CD4-positive, alpha-beta T cell (primary cell): ENCODE measurements at places on chromosomes 1 and 21. TPM values are rescaled to one million over a fixed set of nuclear protein-coding genes. Genes with fewer than 3 reads are reported as not detected.
A peak's percentile ranks its signal among the peaks of the same experiment; 100 is the strongest.

FCRL2 gene
- total RNA-seq = 0.11 TPM

- H3K27ac ChIP-seq = no peak overlapping the region
- no peaks in the 10 kb centered on the region for H3K4me1 ChIP-seq
- H3K27me3 ChIP-seq = no peaks in the 10 kb centered on the region
- no peak overlapping the region for H3K4me3 ChIP-seq
- no peak for DNase-seq
These were observed 943.6 kb downstream of the KCNT2 start for GRCh38 chr1:195664628-195665027.

GRCh38 chr21:41597811-41598231, 89.9 kb upstream of the TMPRSS2 start:
- DNase-seq = no peak
- no peak overlapping the region for H3K27ac ChIP-seq
- no peaks in the 10 kb centered on the region for H3K4me1 ChIP-seq
- no peaks in the 10 kb centered on the region for H3K27me3 ChIP-seq

GRCh38 chr1:171576144-171576543, 45.9 kb upstream of the MYOCOS start:
- H3K36me3 ChIP-seq = peaks cover 86% of the 10 kb centered on the region
- no peaks in the 10 kb centered on the region for H3K27me3 ChIP-seq
- no peak for DNase-seq
- H3K27ac ChIP-seq = no peak overlapping the region
- H3K4me3 ChIP-seq = no peak overlapping the region
- H3K4me1 ChIP-seq = no peaks in the 10 kb centered on the region

DNA sequence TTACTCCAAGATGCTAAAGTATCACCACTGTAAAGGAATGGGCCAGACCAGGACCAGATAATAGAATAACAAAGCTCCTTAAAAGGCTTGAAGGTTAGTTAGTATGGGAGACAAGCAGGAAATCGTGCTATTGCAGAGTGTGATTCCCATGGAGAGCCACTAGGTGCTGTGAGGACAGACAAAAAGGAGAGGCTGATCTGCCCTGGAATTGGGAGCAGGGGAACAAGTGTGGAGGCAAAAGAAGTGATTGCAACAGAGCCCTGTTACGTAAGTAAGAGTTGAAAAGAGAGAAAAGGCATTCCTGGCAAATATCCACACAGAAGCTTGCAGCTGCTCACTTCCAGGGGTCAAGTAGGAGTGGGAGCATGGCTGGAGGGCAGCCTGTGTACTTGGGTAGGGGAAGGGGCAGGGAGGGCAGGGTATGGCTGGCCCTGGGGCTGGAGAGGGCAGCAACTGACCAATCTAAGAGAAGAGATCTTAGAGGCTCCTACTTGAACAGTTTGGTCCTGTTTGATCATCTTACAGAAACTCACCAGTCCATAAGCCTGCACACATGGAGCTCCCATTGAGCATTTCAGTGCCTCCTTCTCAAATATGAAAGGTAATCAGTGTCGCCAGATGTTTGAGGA, 207.7 kb upstream of the GJB5 start:
- peaks cover 17% of the 10 kb centered on the region for H3K27me3 ChIP-seq
- no peaks in the 10 kb centered on the region for H3K4me1 ChIP-seq
- H3K36me3 ChIP-seq = no peaks in the 10 kb centered on the region
- DNase-seq = no peak
- no peak overlapping the region for H3K4me3 ChIP-seq

FRRS1 gene
- total RNA-seq = 0.33 TPM

DNA sequence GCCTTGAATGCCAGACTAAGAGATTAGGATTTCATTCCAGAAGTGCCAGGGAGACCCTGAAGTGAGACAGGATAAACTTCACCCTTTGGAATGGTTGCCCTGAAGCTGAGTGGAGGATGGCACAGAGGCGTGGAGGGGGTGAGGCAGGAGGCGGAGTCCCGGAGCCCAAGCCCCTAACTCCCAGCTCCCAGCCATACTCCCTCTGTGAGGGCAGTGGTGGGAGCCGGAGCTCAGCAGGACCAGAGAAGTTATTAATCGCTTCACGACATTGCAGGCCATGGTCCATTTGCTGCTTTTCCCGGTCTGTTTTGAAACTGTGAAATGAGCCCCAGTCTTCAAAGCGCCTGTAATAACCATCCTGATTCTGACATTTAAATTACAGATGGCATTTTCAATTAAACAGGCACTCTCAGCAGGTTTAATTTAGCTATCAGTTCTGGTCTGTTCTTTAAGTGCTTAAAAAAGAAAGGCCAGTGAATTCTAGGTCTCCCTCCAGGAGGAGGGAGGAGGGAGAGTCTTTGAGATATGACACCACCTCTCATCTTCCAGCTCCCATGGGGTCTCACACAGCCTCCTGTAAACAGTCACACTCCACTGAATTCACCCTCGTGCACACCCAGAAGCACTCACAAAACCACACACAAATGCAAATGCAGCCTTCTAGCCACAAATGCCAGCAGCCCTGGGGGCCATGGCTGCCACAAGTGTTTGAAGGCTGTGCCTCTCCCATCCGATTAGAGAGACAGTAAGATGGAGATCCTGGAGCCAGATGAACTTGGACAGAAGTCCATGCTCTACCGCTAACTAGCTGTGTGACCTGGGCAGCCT, 19.6 kb downstream of the FBXO2 start:
- no peak overlapping the region for H3K27ac ChIP-seq
- DNase-seq = no peak
- no peak overlapping the region for H3K4me3 ChIP-seq
- no peaks in the 10 kb centered on the region for H3K4me1 ChIP-seq
- no peaks in the 10 kb centered on the region for H3K36me3 ChIP-seq

S100A9 gene
- total RNA-seq = 43.6 TPM

GRCh38 chr21:46057111-46057709, 40.7 kb upstream of the COL6A2 start:
- peak overlapping the region; percentile 5 for H3K4me3 ChIP-seq
- no peak overlapping the region for H3K27ac ChIP-seq
- peaks cover 12% of the 10 kb centered on the region for H3K4me1 ChIP-seq
- no peaks in the 10 kb centered on the region for H3K36me3 ChIP-seq

- H3K4me1 ChIP-seq = no peaks in the 10 kb centered on the region
- H3K27me3 ChIP-seq = no peaks in the 10 kb centered on the region
- no peak overlapping the region for H3K4me3 ChIP-seq
- peaks cover 7% of the 10 kb centered on the region for H3K36me3 ChIP-seq
- DNase-seq = no peak
These were observed 31.0 kb downstream of the FBXO42 start for GRCh38 chr1:16321176-16321867.

GRCh38 chr1:147185432-147185831, 13.2 kb upstream of the PRKAB2 start:
- H3K27me3 ChIP-seq = no peaks in the 10 kb centered on the region
- no peak overlapping the region for H3K27ac ChIP-seq
- no peak overlapping the region for H3K4me3 ChIP-seq
- no peaks in the 10 kb centered on the region for H3K4me1 ChIP-seq

GRCh38 chr1:93080179-93080823, 1.2 kb downstream of the MTF2 start:
- H3K4me3 ChIP-seq = peak overlapping the region; percentile 86
- peaks cover 7% of the 10 kb centered on the region for H3K36me3 ChIP-seq
- H3K27ac ChIP-seq = peak overlapping the region; percentile 81
- H3K27me3 ChIP-seq = no peaks in the 10 kb centered on the region

DNA sequence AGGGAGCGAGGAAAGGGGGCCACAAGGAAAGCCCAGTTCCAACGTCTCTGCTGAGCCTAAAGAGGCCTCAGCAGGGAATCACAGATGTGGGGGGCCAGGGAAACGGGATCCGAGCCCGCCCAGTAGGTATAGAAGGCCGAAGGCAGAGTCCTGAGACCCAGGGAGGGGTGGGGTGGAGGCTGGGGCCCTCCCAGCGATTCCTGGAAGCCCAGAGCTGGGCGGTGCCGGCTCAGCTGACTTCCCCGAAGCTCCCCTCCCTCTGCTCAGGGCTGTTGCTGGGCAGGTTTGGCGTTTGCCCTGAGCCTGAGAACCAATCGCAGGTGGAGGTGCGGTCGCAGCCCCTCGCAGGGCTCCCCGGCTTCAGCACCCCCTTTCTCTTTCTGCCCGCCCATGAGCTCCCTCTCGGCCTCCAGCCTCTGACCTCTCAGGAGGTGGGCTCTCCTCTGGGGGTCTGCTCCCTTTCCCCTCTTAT, 12.8 kb downstream of the ADAMTSL4 start:
- H3K36me3 ChIP-seq = peaks cover 11% of the 10 kb centered on the region
- peaks cover 89% of the 10 kb centered on the region for H3K4me1 ChIP-seq
- peak overlapping the region; percentile 97 for H3K27ac ChIP-seq
- peak; percentile 93 for DNase-seq

DNA sequence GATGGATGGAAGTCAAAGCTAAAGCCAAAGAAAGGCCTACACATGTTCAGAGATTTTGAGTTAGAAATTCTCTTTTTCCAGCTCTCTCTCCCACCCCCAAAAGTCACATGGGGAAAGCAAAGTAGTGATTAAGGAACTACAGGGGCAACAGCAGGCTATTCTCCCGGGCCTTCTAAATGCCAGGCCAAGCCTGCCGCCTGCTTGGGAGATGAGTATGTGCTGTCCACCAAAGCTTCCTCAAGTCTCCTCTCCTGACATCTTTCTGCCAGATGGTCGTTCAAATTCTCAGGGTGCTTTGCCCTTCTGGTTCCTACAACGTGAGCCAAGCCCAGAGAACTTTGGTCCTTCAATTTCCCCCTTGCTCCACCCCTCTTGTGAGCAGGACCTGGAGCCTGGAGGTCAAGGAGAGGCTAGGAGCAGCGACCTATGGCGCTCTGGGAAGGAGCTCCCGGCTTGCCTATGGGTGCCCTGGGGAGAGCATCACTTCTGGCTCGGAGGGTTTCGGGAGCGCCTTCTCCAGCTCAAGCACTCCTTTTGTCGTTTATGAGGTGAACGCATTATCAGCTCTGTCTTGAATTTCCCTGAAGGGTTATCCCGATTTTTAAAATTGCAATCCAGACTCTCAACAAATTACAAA, 4.4 kb upstream of the PRRX1 start:
- H3K36me3 ChIP-seq = no peaks in the 10 kb centered on the region
- peaks cover 14% of the 10 kb centered on the region for H3K4me1 ChIP-seq
- H3K27ac ChIP-seq = no peak overlapping the region
- H3K4me3 ChIP-seq = no peak overlapping the region
- peaks cover 59% of the 10 kb centered on the region for H3K27me3 ChIP-seq

DNA sequence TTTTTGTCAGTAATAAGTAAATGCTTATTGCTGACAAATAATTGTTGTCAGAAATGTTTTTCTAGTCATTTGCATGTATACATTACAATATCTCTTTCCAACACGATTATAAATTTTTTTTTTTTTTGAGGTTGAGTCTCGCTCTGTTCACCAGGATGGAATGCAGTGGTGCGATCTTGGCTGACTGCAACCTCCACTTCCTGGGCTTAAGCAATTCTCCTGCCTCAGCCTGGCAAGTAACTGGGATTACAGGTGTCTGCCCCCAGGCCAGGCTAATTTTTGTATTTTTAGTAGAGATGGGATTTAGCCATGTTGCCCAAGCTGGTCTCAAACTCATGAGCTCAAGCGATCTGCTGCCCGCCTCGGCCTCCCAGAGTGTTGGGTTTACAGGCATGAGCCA, 72.0 kb upstream of the ATF3 start:
- DNase-seq = no peak
- H3K36me3 ChIP-seq = no peaks in the 10 kb centered on the region
- no peak overlapping the region for H3K4me3 ChIP-seq
- no peaks in the 10 kb centered on the region for H3K27me3 ChIP-seq
- no peak overlapping the region for H3K27ac ChIP-seq
- no peaks in the 10 kb centered on the region for H3K4me1 ChIP-seq

PRR9 gene
- not detected for total RNA-seq

TINAGL1 gene
- total RNA-seq = not detected

GRCh38 chr1:209767096-209767495, 11.2 kb downstream of the TRAF3IP3 start:
- peaks cover 75% of the 10 kb centered on the region for H3K4me1 ChIP-seq
- H3K27ac ChIP-seq = peak overlapping the region; percentile 73
- DNase-seq = no peak
- no peaks in the 10 kb centered on the region for H3K27me3 ChIP-seq
- peaks cover 59% of the 10 kb centered on the region for H3K36me3 ChIP-seq

GRCh38 chr1:245770156-245770555, 615.4 kb downstream of the KIF26B start:
- no peaks in the 10 kb centered on the region for H3K27me3 ChIP-seq
- no peak for DNase-seq
- H3K4me3 ChIP-seq = no peak overlapping the region
- H3K4me1 ChIP-seq = no peaks in the 10 kb centered on the region

GRCh38 chr1:43048601-43049011, 89.9 kb upstream of the SLC2A1 start:
- no peak overlapping the region for H3K4me3 ChIP-seq
- no peak overlapping the region for H3K27ac ChIP-seq
- H3K4me1 ChIP-seq = no peaks in the 10 kb centered on the region
- no peaks in the 10 kb centered on the region for H3K27me3 ChIP-seq
- DNase-seq = no peak

- H3K36me3 ChIP-seq = no peaks in the 10 kb centered on the region
- no peaks in the 10 kb centered on the region for H3K4me1 ChIP-seq
- DNase-seq = no peak
- H3K27me3 ChIP-seq = no peaks in the 10 kb centered on the region
- no peak overlapping the region for H3K27ac ChIP-seq
These were observed 133.4 kb downstream of the DMRTB1 start for GRCh38 chr1:53592521-53592982.

TPM3 gene
- total RNA-seq = 345 TPM

CFHR5 gene
- not detected for total RNA-seq

DNA sequence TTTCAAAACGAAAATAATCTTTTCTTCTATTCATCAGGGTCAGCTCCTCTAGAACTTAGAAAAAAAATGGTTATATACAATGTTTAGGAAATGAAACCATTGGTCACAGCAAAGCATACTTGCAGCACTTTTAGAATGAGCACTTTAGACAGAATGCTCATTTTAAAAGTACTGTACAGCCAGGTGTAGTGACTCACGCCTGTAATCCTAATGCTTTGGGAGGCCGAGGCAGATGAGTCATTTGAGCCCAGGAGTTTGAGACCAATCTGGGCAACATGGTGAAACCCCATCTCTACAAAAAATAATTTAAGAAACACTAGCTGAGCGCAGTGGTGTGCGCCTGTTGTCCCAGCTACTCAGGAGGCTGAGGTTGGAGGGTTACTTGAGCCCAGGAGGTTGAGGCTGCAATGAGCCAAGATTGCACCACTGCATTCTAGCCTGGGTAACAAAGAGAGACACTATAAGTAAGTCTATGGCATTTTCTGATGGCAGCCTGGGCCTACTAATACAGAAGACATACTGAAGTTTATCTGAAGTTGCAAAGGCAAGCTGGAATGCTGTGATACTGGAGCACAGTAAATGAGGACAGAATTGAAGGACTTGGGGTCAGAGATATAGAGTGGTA, 48.9 kb upstream of the ZNF326 start:
- H3K36me3 ChIP-seq = no peaks in the 10 kb centered on the region
- no peak overlapping the region for H3K4me3 ChIP-seq
- DNase-seq = no peak
- H3K27ac ChIP-seq = no peak overlapping the region
- no peaks in the 10 kb centered on the region for H3K4me1 ChIP-seq
- H3K27me3 ChIP-seq = no peaks in the 10 kb centered on the region

SLC26A9 gene
- total RNA-seq = not detected
